LNCaP clone FGC (cell line): ENCODE measurements at places on chromosomes 5 and 9.
A peak's percentile ranks its signal among the peaks of the same experiment; 100 is the strongest.

GRCh38 chr5:115484368-115484767 lies 60.2 kb downstream of the FEM1C start:
- no peak for DNase-seq

DNA sequence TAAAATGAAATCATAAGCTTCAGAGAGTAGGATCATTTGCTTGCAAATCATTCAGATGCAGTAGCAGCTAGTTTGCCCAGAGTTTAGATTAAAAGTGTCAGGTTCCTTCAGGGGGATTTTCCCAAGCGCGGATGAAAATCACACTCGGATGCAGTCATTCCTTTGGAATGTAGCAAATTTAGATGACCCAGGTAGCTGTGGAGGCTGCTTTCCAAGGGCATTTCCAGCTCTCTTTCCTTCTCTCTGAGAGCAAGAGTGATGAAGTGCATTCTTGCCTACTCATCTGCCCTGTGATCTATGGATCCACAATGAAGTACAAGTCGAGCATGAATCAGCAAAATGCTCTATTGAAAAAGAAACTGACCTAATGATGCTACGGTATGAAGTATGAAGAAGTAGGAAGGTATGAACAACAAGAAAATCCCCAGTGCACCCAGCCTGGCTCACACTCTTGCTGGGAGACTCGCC lies 200.2 kb downstream of the PLK2 start:
- DNase-seq: no peak

- peak; percentile 36 for DNase-seq
Measured at GRCh38 chr9:136339173-136339957, 12.0 kb downstream of the GPSM1 start.

DNA sequence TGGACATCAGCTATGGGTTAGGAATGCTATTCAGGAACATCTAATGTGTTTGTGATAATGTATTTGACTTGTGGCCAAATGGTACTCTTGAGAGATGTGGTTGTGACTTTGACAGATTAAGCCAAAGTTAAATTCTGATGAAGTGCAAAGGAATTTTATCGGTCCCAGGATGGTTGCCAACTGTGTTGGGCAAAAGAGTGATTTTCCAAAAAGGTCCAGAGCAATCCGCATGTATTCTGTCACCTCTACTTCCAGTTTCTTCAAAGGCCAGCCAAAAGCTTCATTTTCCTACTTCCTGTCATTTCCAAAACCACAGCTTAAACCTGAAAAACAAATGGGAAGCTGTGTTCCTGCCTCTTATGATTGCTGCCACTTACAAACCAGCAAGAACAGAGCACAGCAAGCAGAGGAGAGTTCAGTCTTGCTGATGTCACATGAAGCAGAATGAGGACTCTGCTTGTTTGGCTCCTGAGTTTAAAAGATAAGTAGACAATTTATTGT lies 59.8 kb downstream of the MARCHF3 start:
- no peak for DNase-seq

- no peak for DNase-seq
Measured at GRCh38 chr9:107869111-107869510, 379.5 kb upstream of the KLF4 start.

- DNase-seq: no peak
Measured at GRCh38 chr5:75337366-75338021, 474 bp downstream of the HMGCR start.

DNA sequence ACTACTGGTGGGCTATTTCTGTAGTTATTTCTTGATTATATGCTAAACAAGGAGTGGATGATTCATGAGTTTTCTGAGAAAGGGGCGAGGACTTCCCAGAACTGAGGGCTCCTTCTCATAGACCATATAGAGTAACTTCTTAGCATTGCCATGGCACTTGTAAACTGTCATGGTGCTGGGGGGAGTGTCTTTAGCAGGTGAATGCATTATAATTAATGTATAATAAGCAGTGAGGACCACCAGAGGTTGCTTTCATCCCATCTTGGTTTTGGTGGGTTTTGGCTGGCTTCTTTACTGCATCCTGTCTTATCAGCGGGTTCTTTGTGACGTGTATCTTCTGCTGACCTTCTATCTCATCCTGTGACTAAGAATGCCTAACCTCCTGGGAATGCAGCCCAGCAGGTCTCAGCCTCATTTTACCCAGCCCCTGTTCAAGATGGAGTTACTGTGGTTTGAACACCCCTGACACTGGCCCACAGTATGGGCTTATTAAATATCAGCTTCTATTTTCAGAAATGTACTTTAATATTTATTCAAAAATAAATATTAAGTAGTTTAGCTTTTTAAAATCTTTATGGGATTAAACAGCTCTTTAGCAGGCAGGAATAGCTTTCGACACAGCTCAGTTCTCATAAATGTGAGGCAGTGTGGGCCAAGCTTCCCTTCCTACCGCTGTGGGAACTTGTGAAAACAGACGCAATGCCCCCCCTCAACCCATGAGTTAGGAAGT lies 44.4 kb downstream of the GALNT12 start:
- no peak for DNase-seq

DNA sequence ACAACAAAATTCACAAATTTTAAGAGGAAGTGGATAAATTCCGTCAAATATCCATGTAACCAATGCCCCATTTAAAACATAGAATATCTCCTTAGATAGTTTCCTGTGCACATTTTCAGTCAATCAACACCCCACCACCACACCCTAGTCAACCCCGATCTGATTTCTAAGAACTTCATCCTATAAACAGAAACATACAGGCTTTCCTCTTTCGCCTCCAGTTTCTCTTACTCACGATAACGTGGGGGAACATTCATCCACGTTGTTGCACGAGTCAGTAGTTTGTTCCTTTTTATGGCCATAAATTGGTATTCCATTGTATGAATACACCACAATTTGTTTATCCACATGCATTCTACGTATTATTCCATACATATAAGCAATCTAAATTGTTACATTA lies 35.6 kb upstream of the TRIO start:
- DNase-seq: no peak

DNA sequence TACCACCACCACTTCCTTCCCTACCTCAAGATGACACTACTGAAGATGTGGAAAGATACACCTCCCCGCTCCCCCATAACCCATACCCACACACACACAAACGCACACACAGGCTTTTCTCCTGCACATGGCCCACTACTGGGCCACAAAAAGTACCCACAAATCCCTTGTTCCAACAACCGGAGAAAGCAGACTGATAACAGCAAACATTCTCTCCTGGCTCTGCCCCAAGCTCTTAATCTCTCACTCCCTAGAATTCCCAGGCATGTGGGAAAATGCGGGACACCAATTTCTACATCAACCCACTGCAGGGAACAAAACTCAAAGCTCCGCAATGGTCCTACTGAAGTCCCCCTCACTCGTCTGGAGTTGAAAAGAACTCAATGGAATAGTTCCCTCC lies 611.0 kb upstream of the KLF4 start:
- no peak for DNase-seq

GRCh38 chr5:5198815-5199214 lies 58.7 kb downstream of the ADAMTS16 start:
- DNase-seq: no peak

- DNase-seq: no peak
Measured at GRCh38 chr9:124491049-124491975, 15.9 kb downstream of the NR5A1 start.

- DNase-seq: no peak
Measured at GRCh38 chr9:96232539-96233241, 69.3 kb downstream of the HSD17B3 start.

- DNase-seq: no peak
Measured at GRCh38 chr5:134851307-134851923, 5.6 kb downstream of the C5orf24 start.

DNA sequence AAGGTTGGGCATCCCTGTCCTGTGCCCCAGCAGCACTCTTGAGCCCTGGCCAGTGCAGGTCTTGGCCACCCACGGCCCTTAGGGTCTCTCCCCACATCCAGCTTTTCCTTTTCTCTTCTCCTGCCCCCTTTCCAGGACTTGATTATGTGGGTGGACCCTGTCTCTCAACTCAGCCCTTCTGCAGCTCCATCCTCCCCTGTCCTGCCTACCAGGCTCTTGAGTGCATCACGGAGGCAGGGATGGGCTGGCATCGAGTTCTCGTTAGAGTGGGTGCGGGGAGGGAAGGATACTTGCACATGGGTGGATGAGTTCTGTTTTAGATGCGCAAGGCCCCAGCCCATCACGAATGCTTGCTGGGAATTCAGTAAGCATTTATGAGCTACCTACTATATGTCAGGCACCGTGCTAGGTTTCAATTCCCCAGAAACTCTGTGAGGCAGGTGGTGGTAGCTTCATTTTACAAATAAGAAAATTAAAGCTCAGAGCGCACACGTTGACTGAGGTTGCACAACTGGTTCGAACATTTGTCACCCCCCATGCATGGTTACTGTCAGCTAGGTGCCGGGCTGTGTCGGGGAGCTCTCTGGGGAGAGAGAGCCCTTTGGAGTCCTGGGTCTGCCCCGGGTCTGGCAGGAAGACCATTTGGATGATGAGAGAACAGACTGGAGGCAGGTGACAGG lies 144.6 kb upstream of the PITX1 start:
- no peak for DNase-seq

DNA sequence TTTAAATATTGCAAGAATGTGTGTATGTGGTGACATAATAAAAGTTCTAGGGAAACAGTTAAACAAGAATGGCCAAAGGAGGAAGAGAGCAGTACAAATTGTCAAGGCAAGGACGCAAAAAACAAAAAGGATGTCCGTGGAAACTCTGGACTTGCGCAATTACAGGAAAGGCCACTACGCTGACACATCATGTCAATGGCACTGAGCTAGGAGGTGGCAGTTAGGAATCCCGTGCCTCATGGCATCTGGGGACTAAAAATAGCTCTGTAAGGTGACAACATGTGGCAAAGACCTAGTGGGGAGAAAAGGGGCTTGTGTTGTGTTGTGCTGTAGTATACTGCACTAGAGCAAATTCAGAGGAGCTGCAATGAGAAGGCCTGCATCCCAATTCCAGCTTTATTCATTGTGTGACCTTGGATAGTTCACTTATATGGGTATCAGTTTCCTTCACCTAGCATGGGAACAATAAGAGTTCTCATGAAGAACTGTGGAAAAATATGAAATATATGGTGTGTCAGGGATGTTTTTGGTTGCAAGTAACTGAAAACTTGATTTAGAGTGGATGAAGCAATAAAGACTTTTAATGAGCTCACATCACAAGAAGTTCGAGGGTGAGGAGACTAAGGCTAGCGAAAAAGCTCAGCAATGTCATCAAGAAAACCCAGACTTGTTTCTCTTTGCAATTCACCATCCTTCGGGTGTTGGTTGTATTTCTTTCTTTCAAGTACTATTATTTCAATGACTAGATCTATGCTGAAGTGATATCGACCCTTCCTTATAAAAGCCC lies 124.1 kb upstream of the STC2 start:
- no peak for DNase-seq

GRCh38 chr5:98968056-98968564 lies 39.3 kb upstream of the CHD1 start:
- no peak for DNase-seq

GRCh38 chr5:1874771-1875220 lies 7.9 kb downstream of the IRX4 start:
- no peak for DNase-seq

DNA sequence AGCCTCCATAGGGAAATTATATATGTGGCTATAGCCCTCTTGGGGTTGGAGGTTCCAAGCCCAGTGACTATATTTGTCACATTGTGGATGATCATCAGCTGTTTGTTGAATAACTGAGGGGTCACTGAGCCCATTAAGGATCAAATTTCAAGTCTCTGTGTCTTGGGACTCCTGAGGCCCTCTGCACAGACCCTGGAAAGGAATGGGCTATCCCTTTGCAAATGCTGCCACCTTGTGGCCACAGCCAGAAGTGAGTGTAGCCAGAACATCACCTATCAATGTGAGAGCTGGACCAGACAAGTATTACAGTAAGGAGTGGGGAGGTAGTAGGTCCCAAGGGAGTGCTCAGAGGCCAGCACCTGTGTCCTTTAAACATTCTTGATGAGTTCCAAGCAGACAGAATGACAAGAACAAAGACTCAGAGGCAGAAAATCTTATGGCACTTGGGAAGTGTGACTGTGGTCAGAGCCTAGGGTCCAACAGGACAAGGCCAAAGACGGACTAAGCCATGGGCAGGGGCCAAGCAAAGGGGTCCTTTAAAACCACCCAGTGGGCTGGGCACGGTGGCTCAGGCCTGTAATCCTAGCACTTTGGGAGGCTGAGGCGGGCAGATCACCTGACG lies 8.2 kb downstream of the RPP25L start:
- DNase-seq: peak; percentile 17

- DNase-seq: peak; percentile 70
Measured at GRCh38 chr5:138138949-138139780, at the start of gene NME5. NME5 (minus strand) TSS chr5:138139428; CDS start chr5:138138780, 648 bp downstream.

- DNase-seq: no peak
Measured at GRCh38 chr5:150622157-150622556, 18.3 kb upstream of the SYNPO start.

DNA sequence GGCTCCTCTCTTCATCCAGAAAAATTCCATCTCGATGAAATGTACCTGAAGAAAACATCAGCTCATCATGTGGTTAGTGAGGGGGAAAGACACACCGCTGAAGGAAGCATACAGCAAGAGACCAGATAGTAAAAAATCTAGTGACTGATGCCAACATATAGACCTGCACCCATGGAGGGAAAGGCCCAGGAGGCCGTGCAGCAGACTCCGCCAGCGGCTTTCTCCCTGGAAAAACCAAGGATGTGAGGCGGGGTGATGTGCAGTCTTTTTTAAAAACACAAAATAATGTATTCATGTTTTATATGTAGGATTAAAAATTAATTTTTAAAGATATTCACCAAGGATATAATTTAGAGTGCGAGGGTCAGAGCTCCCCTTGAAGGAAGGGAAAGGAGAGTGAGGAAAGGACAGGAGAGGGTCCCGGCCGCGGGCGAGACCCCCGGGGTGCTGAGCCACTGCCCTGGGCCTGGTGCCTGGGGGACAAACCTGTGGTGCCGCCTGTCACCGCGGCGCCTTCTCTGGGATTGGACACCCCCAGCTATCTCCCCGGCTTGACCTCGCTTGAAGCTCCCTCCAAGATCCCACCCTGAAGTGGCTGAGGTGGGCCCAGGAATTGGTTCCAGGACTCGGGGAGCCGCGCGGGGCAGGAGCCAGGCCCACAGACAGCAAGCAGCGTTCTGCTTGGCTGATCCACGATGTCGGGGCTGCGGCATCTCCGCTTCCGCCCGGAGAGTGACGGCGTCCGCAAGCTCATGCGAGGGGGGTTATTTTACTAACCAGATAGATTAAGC lies 12.1 kb upstream of the UNC5A start:
- no peak for DNase-seq

- DNase-seq: no peak
Measured at GRCh38 chr9:93693129-93693528, 116.7 kb downstream of the PHF2 start.

DNA sequence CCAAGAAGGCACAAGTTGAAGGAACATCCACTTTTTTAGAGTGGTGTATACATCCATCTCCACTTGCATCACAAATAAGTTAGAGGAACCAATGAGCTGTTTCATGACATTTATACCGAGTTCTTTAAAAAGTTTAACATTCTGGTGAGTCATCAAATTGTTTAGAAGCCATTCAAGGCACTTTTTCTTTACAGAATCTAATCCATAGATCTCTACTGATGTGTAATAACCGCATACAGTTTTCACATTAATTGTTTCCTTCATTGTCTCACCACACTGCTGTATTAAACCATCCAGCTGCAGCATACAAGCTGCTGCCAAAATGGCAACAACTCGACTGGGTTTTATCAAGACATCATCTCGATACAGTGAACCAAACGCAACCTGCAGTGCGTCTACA lies 744 bp downstream of the GMCL2 start:
- no peak for DNase-seq
